NCI-H1417 treated with DMSO at 0.1 percent for 48 hours (cell line): ENCODE measurements at places on chromosomes 1 and 21.

- DNase-seq: no peak
Measured at GRCh38 chr1:192476802-192477298, 98.7 kb upstream of the RGS1 start.

- DNase-seq: no peak
Measured at GRCh38 chr1:115873184-115873583, 32.3 kb upstream of the NHLH2 start.

DNA sequence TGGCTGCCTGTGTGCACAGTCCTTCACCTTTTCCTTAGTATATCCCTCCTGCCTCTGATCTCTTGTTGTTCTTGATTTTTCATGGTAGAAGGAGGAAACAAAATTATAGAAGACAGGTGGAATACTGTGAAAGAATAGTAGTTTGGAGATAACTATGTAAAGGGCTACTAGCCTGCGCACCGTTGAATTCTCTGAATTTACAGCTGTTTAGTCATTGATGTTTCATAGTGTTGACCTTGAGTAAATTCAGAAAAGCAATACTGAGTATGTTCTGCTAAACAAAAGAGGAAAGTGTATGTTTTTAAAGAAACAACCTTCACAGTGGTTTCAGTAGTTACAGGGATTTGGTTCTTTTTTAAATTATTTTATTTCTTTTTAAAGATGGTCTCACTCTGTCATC is 18.1 kb downstream of the CAMTA1 start:
- no peak for DNase-seq

DNA sequence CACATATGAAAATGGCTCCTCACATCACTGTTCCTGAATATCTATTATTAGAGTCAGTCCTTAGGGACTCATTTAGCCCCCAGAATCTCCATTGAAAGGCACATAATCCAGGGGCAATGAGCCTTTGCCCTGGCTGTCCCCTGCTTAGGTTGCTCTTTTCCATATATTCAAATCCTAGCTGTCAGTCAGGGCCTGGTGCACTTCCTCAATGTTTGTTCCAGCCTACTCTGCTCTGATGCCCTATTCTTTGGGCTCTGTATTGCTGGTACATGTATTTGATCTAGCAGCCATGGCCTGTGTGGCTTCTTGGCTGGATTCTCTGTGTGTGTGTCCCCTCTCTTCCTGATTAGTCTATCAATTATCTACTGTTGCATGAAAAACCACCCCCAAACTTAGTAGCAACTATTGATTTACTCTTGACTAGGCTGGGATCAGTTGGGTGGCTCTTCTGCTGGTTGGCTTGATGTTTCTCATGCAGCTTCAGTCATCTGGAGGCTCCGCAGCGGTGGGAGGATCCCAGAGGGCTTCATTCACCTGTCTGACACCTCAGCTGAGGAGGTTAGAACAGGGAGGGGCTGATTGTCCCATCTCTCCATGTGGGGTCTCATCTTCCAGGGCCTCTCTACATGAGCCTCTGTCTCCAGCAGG is 107.5 kb downstream of the DTL start:
- no peak for DNase-seq

GRCh38 chr1:175146529-175147213 is 45.9 kb downstream of the KIAA0040 start:
- no peak for DNase-seq

DNA sequence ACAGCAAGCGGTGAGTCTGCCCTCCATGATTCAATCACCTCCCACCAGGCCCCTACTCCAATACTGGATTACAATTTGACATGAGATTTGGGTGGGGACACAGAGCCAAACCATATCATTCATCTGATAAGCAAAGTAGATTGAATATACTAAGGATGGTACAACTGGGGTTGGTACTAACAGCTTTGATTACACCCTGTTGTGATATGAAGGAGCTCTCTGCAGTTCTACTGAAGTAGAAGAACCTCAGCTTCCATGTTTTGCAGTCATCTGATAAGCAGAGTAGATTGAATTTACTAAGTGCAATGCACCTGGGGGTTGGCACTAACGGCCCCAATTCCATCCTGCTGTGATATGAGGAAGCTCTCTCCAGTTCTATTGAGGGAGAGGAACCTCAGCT is 31.1 kb downstream of the RWDD3 start:
- DNase-seq: no peak

GRCh38 chr1:237705462-237705861 is 185.3 kb downstream of the ZP4 start:
- DNase-seq: no peak

GRCh38 chr1:39965044-39965443 is 10.1 kb downstream of the MFSD2A start:
- no peak for DNase-seq

GRCh38 chr1:45617618-45618017 is 6.2 kb downstream of the CCDC17 start:
- no peak for DNase-seq

GRCh38 chr1:107432108-107432507 is 291.3 kb downstream of the NTNG1 start:
- DNase-seq: no peak

DNA sequence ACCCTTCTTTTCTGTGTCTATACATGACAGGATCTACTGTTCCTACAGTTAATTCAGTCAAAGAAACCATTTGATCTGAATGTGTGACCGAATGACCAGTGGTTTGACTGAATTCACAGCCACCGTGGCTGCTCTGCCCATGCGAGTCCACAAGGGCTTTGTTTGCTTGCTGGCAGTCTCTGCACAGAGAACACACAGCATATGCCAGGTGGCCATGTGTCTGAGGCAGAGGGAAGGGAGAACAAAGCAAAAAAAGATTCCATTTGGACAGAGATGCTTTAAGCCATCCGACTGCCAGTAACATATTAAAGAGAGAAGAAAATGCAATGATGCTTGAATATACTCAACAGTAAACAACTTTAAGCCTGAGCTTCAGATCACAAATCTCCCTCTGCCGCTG is 737.8 kb upstream of the CXADR start:
- no peak for DNase-seq

- DNase-seq: no peak
Measured at GRCh38 chr1:236142253-236143103, at the start of gene GPR137B. Gene GPR137B (plus strand): TSS chr1:236142539. CDS start chr1:236142623, 84 bp downstream.

DNA sequence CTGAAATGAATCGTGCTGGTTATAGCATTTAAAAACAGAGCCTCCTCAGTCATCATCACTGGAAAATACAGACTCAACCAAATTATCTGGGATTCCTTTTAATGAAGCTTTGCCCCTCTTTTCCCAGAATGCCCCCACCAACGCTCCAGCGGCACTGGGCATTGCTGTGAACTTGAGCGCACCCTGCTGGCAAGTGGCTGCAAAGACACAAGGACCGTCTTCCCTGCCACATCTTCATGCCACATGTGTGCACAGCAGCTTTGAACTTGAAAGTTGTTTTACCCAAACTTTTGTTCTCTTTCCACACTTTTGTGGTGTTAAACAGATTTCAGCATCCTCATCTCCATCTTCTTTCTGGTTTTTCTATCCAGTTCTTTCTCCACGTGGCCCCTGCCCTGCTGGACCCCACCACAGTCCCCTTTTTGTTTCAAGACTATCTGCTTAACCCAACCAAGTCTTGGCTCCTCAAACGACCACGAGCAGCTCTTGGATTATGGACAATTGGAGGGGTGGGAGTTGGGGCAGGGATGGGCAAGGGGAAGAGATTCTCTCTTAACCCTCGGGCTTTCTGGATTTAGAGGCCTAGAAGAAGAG is 12.8 kb upstream of the LMX1A start:
- no peak for DNase-seq

- DNase-seq: no peak
Measured at GRCh38 chr1:167149793-167150491, 56.1 kb downstream of the STYXL2 start.

GRCh38 chr1:58855274-58856165 is 71.7 kb upstream of the JUN start:
- no peak for DNase-seq

GRCh38 chr1:79110749-79111148 is 104.2 kb upstream of the ADGRL4 start:
- DNase-seq: no peak

- DNase-seq: no peak
Measured at GRCh38 chr1:30523055-30524020, 200.0 kb downstream of the MATN1 start.

- no peak for DNase-seq
Measured at GRCh38 chr1:54465351-54465811, 59.2 kb upstream of the SSBP3 start.

GRCh38 chr1:28981210-28981609 is 66.8 kb downstream of the EPB41 start:
- DNase-seq: no peak

DNA sequence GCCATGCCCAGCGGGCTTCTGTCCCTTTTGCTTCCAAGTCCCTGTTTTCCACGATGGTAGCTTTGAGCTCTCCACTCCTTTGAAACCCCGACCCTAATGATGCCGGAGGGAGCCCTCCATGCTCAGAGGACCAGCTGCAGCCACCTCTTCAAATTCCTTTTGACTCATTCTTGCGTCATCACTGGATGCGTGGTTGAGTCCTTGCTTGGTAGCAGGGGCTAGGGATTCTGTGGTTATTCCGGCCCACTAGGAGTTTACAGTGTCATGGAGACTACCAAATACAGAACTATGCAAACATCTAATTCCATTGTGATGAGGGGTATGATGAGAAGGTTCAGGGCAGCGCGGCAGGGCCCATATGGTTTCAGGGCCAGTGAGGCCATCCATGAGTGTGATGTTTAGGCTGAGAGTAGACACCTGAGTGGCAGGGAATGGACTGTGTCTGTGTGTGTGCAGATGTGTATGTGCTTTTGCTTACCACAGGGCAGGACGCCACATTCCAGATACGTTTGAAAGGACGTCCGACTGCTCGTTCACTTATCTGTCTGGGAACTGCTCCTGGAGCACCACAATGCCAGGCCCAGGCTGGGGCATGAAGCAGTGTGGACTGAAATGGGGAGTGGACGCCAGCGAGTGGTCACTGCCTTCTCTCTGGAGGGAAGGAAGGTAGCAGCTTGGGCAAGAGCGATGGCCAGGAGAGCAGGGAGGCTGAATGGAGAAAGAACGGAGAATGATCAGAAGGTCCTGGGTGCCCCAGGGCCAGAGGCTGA is 30.4 kb upstream of the ZBTB21 start:
- no peak for DNase-seq

DNA sequence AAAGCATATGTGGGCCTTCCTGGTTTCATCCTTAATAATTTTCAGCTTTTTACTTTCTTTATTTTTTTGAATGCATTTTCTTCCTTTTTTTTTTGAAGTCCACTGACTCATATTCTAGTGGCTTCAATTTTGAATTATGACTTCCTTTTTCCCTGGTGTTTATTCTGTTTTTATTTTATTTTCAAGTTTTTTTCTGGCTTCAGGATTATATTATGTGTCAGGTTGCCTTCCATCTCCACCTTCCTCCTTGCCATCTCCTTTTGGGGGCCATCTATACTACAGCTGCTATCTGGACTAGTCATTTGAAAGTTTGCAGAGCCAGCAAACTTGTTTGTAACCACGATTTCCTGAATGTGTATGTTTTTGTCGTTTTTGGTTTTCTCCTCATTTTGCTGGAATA is 117.6 kb downstream of the LEPR start:
- no peak for DNase-seq

DNA sequence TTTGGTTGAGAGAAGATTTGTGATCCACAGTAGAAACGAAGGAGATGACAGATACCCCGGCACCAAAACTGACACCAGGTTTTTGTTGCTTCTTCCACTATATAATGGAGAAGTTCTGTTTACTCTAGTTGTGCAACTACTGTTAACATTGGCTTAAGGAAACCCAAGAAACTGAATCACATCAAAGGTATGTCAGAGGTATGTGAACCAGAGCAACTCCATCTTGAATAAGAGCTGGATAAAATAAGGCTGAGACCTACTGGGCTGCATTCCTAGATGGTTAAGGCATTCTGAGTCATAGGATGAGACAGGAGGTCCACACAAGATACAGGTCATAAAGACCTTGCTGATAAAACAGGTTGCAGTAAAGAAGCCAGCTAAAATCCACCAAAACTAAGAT is 173.7 kb upstream of the CAMK1G start:
- DNase-seq: no peak

GRCh38 chr1:245051349-245052221 is 103.2 kb upstream of the KIF26B start:
- DNase-seq: no peak

DNA sequence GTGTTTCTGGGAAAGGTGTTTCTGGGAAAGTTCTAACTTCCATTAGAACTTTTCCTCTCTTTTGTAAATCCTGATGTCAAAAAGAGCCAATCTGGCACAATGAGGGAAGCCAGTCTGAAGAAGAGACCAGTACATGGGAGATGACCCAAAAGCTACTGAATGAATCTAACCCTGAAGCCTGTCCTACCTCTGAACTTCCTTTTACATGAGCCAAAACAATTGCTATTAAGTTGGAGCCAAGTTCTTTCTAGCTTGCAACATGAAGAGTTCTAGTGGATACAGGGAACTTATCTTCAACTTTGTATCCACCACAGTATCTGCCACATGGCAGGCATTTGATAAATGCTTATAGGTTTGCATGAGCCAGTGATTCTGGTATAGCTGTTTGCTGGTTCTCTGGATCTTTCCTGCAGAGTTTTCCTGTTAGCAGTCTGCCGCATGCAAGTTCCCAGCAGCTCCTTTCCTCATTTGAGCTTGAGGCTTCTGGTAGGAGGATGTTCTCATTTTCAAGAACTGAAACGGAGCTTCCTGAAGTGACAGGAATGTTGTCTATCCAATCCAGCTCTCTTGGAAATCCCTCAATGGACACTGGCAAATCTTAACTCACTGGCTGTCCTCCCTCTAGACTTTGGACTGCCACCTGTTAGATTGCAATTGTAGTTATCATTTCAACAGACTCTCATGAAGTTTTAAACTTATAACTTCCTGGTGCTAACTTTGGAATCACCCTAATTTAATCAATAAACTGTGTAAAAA is 73.1 kb upstream of the LPGAT1 start:
- no peak for DNase-seq
